ENCODE measurements at places on chromosomes 4 and X.

DNA sequence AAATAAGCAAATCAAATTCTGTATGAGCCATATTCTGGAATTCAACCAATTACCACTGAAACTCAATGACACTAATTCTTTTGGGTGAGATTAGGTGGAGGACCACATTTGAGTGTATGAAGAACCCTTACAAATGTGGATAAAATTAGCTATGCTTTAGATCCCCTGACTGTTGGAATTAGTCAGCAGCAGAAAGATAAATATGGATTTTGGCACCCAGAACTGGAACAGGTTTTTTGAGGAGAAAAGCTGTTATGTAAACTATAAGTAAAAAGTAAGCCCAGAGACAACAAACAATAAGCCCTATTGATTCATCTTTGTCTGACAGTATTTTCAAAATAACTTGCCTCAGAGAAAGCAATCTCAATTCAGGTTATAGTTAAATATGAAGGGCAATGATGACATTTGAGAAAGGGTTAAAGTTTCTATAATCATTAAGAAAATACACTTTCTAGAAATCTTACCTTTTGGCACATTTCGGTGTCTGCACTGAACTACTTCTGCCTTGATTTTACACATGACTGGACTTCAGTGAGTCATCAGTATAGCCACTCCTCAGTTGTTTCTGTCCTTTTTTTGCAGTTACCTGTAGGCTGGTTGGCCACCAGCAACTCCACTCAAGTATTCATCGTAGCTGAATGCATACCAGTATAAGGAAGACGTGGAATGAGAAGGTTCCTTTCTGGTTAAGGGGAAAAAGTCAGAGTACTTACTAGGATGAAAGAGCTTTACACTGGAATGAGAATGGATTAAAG, 80.0 kb downstream of the KCTD8 start:
- no peak overlapping the region for H3K27ac ChIP-seq
- no peak overlapping the region for H3K4me3 ChIP-seq
- no peaks in the 10 kb centered on the region for H3K36me3 ChIP-seq
- no peaks in the 10 kb centered on the region for H3K27me3 ChIP-seq
- no peak for DNase-seq

- H3K27ac ChIP-seq = no peak overlapping the region
- H3K4me3 ChIP-seq = no peak overlapping the region
- no peaks in the 10 kb centered on the region for H3K36me3 ChIP-seq
- peaks cover 3% of the 10 kb centered on the region for H3K27me3 ChIP-seq
- no peak for DNase-seq
Observed at GRCh38 chrX:12447448-12448064, 309.3 kb downstream of the FRMPD4 start.

DNA sequence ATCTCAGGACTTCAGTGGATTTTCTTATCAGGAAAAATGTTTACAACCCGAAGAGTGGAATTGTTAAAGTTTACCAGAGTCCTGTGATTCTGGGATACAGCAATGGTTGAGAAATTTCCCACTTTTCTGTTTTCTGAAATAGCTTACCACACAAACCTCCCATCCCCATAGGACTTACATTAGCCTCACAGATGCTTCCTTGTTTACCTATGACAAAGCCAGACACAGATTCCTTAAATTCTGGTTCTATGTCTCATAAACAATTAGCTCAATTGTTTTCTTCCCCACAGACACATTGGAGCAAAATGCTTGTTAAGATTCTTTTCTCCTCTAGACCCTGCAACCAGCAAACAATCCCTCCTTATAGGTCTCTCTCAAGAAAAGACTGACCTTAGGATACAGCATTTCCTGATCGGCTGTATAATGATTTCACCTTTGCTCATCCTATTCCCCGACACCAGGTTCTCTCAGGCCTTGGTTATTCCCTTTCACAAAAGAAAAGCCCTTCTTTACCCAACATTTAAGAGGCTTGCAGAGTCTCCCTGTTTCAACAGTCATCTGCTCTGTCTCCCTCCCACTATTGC, 886.2 kb downstream of the ARAP2 start:
- no peaks in the 10 kb centered on the region for H3K27me3 ChIP-seq
- no peak overlapping the region for H3K27ac ChIP-seq
- H3K4me1 ChIP-seq = no peaks in the 10 kb centered on the region
- H3K36me3 ChIP-seq = no peaks in the 10 kb centered on the region
- no peak for DNase-seq

GRCh38 chr4:55475394-55476243, 71.1 kb downstream of the CLOCK start:
- DNase-seq = no peak
- no peaks in the 10 kb centered on the region for H3K27me3 ChIP-seq
- no peak overlapping the region for H3K27ac ChIP-seq
- H3K4me1 ChIP-seq = no peaks in the 10 kb centered on the region
- no peak overlapping the region for H3K4me3 ChIP-seq
- H3K36me3 ChIP-seq = peaks cover 58% of the 10 kb centered on the region

- H3K4me3 ChIP-seq = no peak overlapping the region
- peaks cover 6% of the 10 kb centered on the region for H3K4me1 ChIP-seq
- DNase-seq = no peak
- H3K27ac ChIP-seq = no peak overlapping the region
Observed at GRCh38 chrX:84363663-84364062, 138.6 kb downstream of the HDX start.
